Stimulated activated CD4-positive, alpha-beta T cell treated with anti-CD3 and anti-CD28 coated beads, Interleukin-1b, Interleukin-23, amount 100 ng/mL, for 1 hour (primary cell): ENCODE measurements at places on chromosomes 16 and 17.

DNA sequence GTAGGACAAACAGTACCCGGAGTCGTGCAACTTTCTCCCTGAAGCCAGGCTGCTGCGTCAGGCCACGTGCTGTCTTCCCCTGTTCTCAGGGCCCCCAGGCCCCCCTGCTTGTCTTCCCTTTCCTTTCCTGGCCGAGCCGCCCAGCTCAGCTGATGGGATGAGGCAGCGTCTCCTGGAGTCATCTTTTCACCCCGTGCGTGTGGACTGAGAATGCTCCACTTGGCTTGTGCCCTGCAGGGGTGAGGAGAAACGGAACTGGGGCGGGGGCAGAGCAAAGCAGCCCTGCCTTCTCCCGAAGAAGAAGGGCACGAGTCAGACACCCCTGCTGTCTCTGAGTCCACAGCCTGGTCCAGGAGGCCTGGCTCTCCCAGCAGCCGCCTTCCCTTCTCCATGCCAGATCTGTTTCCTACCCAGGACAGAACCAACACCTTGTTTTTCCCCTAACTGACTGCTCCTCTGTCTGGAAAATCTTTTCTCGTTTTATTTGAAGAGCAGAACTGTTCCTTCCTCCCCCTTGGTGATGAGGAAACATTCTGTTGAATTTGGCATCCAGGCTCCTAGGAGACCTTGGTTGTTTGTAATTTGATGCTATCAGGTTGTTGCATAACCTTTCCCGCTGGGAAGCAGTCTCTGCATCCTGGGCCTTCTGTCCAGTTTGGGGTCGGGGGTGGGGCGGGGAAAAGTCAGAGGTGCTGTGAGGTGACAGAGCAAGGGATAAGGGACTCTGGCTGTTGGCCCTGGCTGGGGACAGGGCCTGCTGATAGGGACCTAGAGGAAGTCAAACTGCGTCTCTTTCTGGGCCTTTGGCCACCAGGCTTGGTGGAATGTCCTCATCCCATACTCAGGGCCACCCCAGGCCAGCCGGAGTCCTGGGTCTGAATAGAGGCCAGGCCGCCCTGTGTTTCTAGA is 78.8 kb downstream of the WIPI1 start:
- no peak for DNase-seq

GRCh38 chr17:81238490-81238814 is 403 bp downstream of the TEPSIN start:
- DNase-seq, result no peak

GRCh38 chr16:19861811-19862327 is 22.8 kb downstream of the GPRC5B start:
- no peak for DNase-seq

DNA sequence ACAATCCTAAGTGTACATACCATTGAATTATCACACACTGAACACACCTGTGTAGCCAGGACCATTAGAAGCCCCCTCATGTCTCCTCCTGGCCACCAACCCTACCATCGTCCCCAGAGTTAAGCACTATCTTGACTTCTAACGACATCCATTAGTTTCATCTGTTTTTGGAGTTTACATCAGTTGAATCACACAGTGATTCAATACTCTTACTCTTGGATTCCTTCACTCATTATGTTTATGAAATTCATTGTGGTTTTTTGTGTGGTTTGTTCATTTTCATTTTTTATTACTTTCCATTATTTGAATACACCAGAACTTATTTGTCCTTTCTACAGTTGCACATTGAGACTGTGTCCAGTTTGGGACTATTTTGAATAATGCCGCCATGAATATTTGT is 13.6 kb downstream of the DRC7 start:
- no peak for DNase-seq

DNA sequence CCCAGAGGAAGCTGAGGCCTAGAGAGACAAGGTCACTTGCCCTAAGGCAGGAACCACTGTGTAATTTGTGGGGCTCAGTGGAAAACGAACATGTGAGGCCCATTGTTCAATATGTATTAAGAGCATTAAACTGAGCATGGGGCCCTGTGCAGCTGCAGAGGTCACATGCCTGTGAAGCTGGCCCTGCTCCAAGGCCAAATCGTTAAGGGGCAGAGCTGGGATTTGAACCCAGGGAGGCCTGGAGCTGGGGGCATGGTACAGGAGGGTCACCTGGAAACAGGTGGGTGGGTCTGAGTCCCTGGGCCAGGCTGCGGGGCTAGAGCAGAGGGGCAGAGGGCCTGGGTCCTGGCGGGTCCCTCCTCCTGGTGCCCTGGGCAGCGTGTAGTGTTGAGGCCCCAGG is 19.7 kb downstream of the C16orf74 start:
- no peak for DNase-seq

- DNase-seq, result no peak
Observed at GRCh38 chr16:31127182-31127581, 8.3 kb downstream of the PRSS8 start.

DNA sequence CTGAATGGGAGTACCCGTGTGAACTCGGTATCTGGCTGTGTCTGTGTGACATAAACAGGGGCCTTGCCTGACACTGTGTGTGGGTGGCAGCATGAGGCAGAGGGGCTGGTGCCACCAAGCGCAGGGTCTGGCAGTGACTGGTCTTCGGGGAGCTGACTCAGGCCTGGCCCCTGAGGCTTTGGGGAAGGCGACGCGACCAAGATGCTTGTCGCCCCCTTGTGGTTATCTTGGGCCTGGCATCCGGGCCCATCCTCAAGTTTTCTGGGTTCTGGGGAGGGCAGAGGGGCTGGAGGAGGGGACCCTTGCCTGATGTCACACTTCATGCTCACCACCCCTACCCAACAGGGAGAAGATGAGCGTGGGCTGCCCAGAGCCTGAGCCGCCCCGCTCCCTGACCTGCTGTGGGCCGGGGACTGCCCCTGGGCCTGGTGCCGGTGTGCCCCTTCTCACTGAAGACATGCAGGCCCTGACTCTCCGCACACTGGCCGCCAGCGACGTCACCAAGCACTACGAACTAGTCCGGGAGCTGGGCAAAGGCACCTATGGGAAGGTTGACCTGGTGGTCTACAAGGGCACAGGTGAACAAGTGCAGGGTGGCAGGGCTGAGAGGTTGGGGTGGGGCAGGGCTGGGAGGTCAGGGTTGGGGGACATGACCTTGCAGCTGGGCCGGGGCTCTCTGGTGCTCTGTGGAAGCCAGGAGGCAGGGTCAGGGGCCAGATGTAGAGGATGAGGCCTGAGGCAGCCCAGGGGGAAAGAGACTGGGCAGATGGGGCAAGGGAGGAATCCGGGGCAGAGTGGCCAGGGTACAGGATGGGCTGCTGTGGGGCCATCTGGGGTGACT is 24.9 kb downstream of the SBK1 start:
- peak; percentile 57 for DNase-seq
